A549 treated with DMSO at 1 μM for 4 hours (cell line): ENCODE measurements at places on chromosomes 16 and 17. TPM values are rescaled to one million over a fixed set of nuclear protein-coding genes. Genes with fewer than 3 reads are reported as not detected.

The ZFP3 gene
- total RNA-seq, result 0.89 to 1.2 TPM (median 1.0 TPM) in 5 replicates

The CLUH gene
- 100 to 134 TPM (median 123 TPM) in 5 replicates for total RNA-seq

The ZNF205 gene
- 10.9 to 15.0 TPM (median 12.1 TPM) in 5 replicates for total RNA-seq

The MYH13 gene
- 0.01 TPM in 1 of 5 replicates, not detected in the others for total RNA-seq

The MGRN1 gene
- total RNA-seq, result 36.8 to 44.4 TPM (median 39.7 TPM) in 5 replicates

The CDH8 gene
- 0.19 to 1.3 TPM (median 0.50 TPM) in 5 replicates for total RNA-seq

The ACLY gene
- 286 to 343 TPM (median 313 TPM) in 5 replicates for total RNA-seq

The MRPL28 gene
- 115 to 140 TPM (median 129 TPM) in 5 replicates for total RNA-seq

The P2RX5 gene
- total RNA-seq, result 12.3 to 23.6 TPM (median 21.9 TPM) in 5 replicates

The GDPD3 gene
- 1.5 to 2.8 TPM (median 2.0 TPM) in 5 replicates for total RNA-seq

The SOST gene
- not detected in 5 replicates for total RNA-seq

The EFCAB13 gene
- 1.5 to 3.9 TPM (median 2.3 TPM) in 5 replicates for total RNA-seq

The CETP gene
- total RNA-seq, result not detected in 5 replicates

The SPAG5 gene
- 77.8 to 88.5 TPM (median 81.4 TPM) in 5 replicates for total RNA-seq

The ACAP1 gene
- 3.9 to 7.6 TPM (median 4.2 TPM) in 5 replicates for total RNA-seq

The CD300LB gene
- 0.07 to 0.12 TPM in 2 of 5 replicates, not detected in the others for total RNA-seq

The NPB gene
- total RNA-seq, result 0.34 to 0.62 TPM (median 0.56 TPM) in 5 replicates

The OR1A1 gene
- total RNA-seq, result not detected in 5 replicates

The HOXB2 gene
- total RNA-seq, result 0.43 to 0.74 TPM (median 0.70 TPM) in 5 replicates

The STX1B gene
- 1.6 to 2.1 TPM (median 1.8 TPM) in 5 replicates for total RNA-seq

The TGFB1I1 gene
- 33.9 to 59.2 TPM (median 44.8 TPM) in 5 replicates for total RNA-seq

The DRC3 gene
- total RNA-seq, result 2.1 to 3.1 TPM (median 2.7 TPM) in 5 replicates

The LGALS9B gene
- not detected in 5 replicates for total RNA-seq

The NOD2 gene
- total RNA-seq, result not detected in 5 replicates

The ELMO3 gene
- total RNA-seq, result 0.87 to 1.7 TPM (median 1.3 TPM) in 5 replicates

The DNAAF8 gene
- 0.46 to 1.6 TPM (median 1.2 TPM) in 5 replicates for total RNA-seq

The PPP1R27 gene
- total RNA-seq, result 0.22 TPM in 1 of 5 replicates, not detected in the others

The C16orf86 gene
- total RNA-seq, result 0.06 to 0.17 TPM in 2 of 5 replicates, not detected in the others

The KRTAP4-1 gene
- 0.15 to 0.30 TPM (median 0.20 TPM) in 4 of 5 replicates, not detected in the other for total RNA-seq

The KRT20 gene
- total RNA-seq, result 0.29 to 0.47 TPM (median 0.32 TPM) in 5 replicates

The MARVELD3 gene
- total RNA-seq, result 0.24 to 0.51 TPM (median 0.28 TPM) in 5 replicates

The PHOSPHO1 gene
- 0.48 to 1.1 TPM (median 0.63 TPM) in 5 replicates for total RNA-seq

The FBXW10 gene
- 0.95 to 1.6 TPM (median 1.2 TPM) in 5 replicates for total RNA-seq

The RAD51D gene
- total RNA-seq, result 23.2 to 30.6 TPM (median 28.4 TPM) in 5 replicates

The KREMEN2 gene
- 1.1 to 2.8 TPM (median 2.0 TPM) in 5 replicates for total RNA-seq

The CDC6 gene
- 60.1 to 64.9 TPM (median 63.2 TPM) in 5 replicates for total RNA-seq

The ABCC12 gene
- total RNA-seq, result 0.03 to 0.37 TPM (median 0.15 TPM) in 4 of 5 replicates, not detected in the other

The SLC6A2 gene
- total RNA-seq, result 0.04 TPM in 1 of 5 replicates, not detected in the others

The WNT9B gene
- total RNA-seq, result not detected in 5 replicates

The CEP95 gene
- total RNA-seq, result 29.1 to 34.1 TPM (median 30.8 TPM) in 5 replicates

The FXR2 gene
- 59.9 to 63.2 TPM (median 61.1 TPM) in 5 replicates for total RNA-seq

The IRX5 gene
- 1.9 to 2.2 TPM (median 2.1 TPM) in 5 replicates for total RNA-seq

The NPIPB13 gene
- total RNA-seq, result 0.66 to 3.2 TPM (median 3.0 TPM) in 5 replicates
